Activated naive CD8-positive, alpha-beta T cell treated with anti-CD3 and anti-CD28 coated beads for 36 hours (primary cell): ENCODE measurements at places on chromosomes 4 and X. TPM values are rescaled to one million over a fixed set of nuclear protein-coding genes. Genes with fewer than 3 reads are reported as not detected.

EXOC1L gene
- total RNA-seq, result not detected

INTU gene
- 0.35 TPM for total RNA-seq

TEX13D gene
- total RNA-seq, result not detected

CXCL9 gene
- total RNA-seq, result 2.7 TPM

IBSP gene
- not detected for total RNA-seq

EXOSC9 gene
- total RNA-seq, result 97.4 TPM

AKAP4 gene
- total RNA-seq, result not detected

ADGRG4 gene
- total RNA-seq, result not detected

CENPVL1 gene
- 0.14 TPM for total RNA-seq
